Transverse colon (tissue), 4 donors: ENCODE measurements at places on chromosomes 13 and 19. TPM values are rescaled to one million over a fixed set of nuclear protein-coding genes. Genes with fewer than 3 reads are reported as not detected.

DNA sequence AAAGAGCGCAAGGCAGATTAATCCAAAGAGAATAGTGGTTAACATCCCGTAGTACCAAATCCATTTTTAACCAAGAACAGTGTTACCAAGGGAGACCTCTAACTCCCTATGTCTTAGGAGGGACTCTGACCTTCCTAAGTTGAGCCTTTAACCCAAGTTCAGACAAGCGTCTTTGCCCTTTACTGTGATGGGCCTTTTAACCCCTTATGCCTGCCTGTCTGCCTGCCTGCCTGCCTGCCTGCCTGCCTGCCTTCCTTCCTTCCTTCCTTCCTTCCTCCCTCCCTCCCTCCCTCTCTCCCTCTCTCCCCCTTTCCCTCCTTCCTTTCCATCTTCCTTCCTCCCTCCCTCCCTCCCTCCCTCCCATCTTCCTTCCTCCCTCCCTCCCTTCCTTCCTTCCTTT, 32.6 kb downstream of the CEACAM1 start:
- no peak for DNase-seq
- no peaks in the 10 kb centered on the region for H3K27me3 ChIP-seq
- H3K27ac ChIP-seq: no peak overlapping the region
- peaks cover 16% of the 10 kb centered on the region for H3K4me1 ChIP-seq
- H3K4me3 ChIP-seq: no peak overlapping the region

DNA sequence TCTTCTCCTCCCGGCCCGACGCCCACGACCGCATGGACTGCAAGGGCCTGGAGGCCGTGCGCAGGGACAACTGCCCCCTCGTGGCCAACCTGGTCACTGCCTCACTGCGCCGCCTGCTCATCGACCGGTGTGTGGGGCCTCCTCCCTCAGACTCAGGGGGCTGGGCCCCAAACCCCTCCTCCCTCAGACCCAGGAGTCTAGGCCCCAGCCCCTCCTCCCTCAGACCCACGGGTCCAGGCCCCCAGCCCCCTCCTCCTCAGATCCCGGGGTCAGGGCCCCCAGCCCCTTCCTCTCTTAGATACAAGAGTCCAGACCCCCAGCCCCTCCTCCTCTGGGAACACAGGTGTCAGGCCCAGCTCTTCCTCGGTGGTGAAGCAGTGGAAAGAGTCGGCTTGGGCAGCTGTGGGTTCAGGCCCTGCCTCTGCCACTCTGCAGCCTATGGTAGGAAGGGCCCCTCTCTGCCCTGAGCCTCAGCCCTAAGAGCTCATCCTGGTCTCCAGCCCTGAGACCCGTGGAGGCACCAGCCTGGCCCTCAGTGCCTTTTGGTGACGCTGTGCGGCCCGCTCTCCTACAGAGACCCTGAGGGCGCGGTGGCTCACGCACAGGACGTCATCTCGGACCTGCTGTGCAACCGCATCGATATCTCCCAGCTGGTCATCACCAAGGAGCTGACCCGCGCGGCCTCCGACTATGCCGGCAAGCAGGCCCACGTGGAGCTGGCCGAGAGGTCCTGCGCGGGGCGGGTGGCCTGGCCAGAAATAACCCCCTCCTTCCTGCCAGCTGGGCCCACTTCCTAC, 3.7 kb upstream of the SPIB start:
- DNase-seq: peak; percentile 83
- no peaks in the 10 kb centered on the region for H3K36me3 ChIP-seq
- no peak overlapping the region for H3K4me3 ChIP-seq
- H3K27me3 ChIP-seq: peaks cover 34% of the 10 kb centered on the region

DNA sequence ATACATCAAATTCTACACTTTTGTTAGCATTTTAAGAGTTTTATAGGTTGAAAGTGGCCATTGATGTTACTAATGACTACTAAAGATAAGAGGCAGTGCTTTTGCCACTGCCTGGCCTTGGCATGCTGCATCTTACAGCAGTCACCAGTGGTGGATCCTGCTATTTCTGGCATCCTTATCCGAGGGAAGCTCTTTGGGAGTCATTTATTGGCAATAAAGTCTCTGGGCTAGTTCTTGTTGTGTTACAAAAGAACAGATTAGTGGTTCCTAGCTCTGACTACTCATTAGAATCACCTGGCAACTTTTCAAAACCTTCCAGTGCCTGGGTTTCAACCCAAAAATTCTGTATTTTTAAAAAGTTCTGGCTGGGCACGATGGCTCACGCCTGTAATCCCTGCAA, 94.5 kb downstream of the ZMYM2 start:
- no peaks in the 10 kb centered on the region for H3K4me1 ChIP-seq
- H3K36me3 ChIP-seq: no peaks in the 10 kb centered on the region
- H3K4me3 ChIP-seq: no peak overlapping the region
- DNase-seq: no peak

DNA sequence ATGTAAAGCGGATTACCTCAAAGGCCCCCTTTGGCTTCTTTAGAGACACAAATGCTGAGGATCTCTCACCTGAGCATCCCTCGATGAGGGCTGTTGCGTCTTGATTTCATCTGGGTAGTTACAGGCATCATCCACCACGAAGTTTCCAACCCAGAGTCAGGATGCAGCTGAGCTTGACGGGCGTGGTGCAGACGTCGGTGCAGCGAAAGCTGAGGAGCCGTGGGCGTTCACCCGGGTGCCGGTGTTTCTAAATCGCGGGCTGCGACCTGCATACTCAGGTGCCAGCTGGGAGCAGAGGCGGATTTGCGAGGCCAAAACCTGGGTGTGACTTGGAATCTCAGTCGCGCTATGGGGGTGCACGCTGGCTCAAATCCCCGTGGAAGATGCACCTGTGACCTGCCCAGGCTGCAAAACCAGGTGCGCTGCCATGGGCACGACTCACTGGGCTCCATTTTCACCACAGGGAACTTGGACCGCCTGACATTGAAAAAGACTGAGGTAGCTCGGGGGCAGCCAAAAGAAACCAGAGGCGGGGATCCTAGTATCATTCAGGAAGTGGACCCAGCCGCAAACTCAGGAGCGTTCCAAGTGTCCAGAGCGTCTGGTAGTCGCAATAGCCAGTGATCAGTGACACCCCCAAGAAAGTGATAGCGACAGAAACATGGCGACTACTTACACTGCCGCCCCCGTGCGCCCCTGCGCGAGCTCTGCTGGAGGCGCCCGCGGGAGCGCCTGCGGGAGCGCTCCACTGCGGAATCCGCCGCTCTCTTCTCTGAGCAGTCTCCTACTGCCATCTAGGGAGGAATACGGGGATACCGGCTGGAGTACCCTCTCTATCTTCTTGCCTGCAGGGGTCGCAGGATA, 36.4 kb upstream of the IGFL4 start:
- peaks cover 10% of the 10 kb centered on the region for H3K4me1 ChIP-seq
- no peak overlapping the region for H3K27ac ChIP-seq
- DNase-seq: peak; percentile 57
- peaks cover 62% of the 10 kb centered on the region for H3K27me3 ChIP-seq

DNA sequence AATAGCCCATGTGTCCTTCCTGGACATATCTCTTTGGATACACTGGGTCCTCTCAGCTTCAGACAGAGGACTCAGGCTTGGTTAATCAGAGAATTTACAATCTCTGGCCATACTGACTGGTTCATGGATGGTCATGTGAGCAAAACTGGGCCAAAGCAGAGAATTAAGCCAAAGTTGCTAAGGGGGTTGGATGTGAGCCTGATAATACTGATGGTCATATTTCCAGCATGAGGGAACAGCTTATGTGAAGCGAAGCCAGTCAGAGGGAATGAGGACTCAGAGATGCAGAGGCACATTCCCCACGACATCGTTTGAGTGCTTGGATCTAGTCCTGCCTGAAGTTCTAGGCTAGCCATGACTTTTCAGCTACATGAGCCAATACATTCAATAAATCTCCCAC, 22.0 kb upstream of the LRRC4B start:
- H3K27ac ChIP-seq: no peak overlapping the region
- no peak overlapping the region for H3K4me3 ChIP-seq
- no peaks in the 10 kb centered on the region for H3K4me1 ChIP-seq
- H3K27me3 ChIP-seq: no peaks in the 10 kb centered on the region
- DNase-seq: no peak

DNA sequence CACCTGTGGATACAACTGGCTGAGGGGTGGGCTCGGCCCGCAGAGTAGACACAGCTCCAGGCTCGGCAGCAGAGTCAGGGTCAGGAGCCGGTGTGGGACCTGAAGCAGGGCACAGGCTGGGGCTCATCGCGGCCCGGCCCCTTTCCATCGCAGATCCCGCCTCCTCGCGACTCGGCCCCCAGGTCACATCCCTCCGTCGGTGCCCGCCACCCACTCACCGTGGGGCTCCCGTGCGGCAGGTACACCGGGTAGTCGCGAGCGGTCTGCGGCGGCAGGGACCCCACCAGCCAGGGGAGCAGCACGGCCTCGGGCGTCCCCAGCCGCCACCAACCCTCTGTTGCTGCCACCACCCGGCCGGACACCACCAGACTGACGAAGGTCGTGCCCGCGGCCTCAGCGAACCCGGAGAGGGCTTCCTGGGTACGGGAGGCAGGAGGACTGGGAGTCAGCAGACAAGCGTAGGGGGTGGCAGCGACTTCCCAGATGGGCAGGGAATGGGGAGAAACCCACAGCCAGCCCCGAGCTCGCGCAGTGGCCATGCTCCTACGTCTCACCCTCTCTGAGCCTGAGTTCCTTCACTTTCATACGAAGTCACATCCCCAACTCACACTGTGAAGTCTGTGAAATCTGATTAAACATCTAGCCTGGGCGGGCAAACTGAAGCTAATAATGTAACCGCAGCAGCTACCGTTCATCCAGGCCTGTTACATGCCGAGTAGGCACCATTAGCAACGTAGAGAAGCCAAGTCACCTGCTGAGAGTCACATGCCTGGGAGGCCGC, 3.7 kb downstream of the FUZ start:
- peak overlapping the region; percentile 72 for H3K27ac ChIP-seq
- H3K27me3 ChIP-seq: no peaks in the 10 kb centered on the region
- peak overlapping the region; percentile 57 for H3K4me3 ChIP-seq

GRCh38 chr13:108322206-108322824, 52.8 kb downstream of the TNFSF13B start:
- no peaks in the 10 kb centered on the region for H3K36me3 ChIP-seq
- DNase-seq: no peak
- no peak overlapping the region for H3K4me3 ChIP-seq
- H3K27me3 ChIP-seq: no peaks in the 10 kb centered on the region
- peaks cover 8% of the 10 kb centered on the region for H3K4me1 ChIP-seq

DNA sequence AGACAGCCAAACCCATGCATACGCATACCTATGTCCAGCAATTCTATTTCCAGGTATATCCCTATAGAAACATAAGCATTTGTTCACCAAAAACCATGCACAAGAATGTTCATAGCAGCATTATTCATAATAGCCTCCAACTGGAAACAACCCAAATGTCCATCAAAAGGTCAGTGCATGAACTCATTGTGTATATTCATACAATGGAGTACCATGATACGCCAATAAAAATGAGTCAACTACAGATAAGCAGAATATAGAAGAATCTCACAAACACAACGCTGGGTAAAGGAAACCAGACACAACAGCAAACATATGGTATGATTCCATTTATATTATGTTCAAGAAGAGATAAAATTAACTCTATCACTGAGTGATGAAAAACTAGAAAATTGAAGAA, 23.8 kb downstream of the DEDD2 start:
- peak overlapping the region; percentile 83 for H3K27ac ChIP-seq
- peaks cover 6% of the 10 kb centered on the region for H3K4me1 ChIP-seq
- no peaks in the 10 kb centered on the region for H3K36me3 ChIP-seq

GRCh38 chr19:2723345-2723715, 2.2 kb upstream of the DIRAS1 start:
- peaks cover 28% of the 10 kb centered on the region for H3K4me1 ChIP-seq
- peak overlapping the region; percentile 14 for H3K27ac ChIP-seq
- no peak for DNase-seq
- peaks cover 88% of the 10 kb centered on the region for H3K27me3 ChIP-seq
- no peak overlapping the region for H3K4me3 ChIP-seq
- H3K36me3 ChIP-seq: no peaks in the 10 kb centered on the region

DNA sequence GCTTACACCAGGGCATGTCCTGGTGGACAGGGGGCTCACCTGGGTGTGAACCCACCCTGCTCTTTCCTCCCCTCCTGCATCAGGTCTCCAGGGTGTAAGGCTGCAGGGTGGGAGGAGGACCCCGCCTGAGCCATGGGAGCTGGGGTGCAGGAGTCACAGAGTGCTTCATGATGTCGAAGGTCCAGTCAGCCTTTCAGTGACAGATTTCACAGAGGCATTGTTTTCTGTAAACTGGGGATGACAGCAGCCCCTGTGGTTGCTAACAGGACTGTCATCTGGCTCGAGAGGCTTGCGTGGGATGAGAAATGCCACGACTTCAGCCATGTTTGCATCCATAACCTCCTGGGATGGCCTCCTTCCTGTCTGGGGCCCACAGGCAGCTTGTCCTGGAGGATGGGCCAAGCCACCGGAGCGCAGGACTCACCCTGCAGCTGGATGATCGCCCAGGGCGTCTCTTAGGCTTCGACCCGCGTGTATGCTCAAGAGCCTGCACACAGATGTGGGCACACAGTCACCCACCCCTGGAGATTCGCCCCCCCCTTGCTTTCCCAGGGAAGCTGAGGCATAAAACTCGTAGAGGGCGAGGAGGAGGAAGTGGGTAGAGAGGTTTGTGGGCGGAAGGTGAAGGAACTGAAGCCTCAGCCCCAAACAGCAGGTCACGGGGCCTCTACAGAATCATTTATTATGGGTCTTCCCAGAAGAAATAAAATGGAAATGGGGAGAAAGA, 4.9 kb downstream of the NANOS3 start:
- DNase-seq: peak; percentile 63
- peaks cover 44% of the 10 kb centered on the region for H3K4me1 ChIP-seq
- H3K4me3 ChIP-seq: no peak overlapping the region
- H3K36me3 ChIP-seq: no peaks in the 10 kb centered on the region

DNA sequence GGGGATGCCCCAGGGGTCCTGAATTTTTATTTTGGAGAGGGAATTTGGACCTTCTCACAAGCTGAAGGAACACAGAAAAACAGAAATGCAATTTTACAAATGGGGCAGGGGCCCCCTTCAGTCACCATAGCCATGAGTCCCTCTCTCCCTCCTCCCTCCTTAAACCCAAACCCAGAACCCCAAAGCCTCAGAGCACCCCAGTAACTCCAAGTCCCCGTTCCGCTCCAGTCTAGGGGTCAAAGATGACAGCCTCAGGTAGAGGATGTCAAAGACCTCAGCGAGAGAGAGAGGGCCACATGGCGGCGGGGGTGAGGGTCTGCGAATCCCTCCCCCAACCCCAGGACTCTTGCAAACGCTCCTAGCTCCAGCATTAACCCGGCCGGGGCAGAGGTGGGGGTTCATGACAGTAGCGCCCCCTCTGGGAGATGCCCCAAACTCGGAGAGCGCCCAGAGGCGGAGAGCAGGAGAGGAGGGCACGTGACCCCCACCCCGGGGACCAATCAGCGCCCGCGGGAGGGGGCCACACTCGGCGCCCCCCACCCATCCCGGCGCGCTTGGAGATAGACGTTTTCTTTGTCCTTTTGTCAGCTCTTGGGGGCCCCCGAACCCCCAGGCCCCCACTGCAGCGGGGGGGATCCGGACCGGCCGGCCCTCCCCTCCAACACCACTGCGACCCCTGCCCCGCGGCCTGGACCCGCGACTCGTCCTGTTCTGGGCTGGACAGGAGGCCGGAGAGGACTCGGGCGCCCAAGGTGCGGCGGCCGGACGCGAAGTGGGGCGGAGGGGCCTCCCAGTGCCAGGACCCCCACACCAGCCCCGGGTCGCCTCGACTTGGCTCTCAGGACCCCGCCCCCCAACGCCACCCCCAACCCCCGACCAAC, 20.8 kb upstream of the SEMA6B start:
- peaks cover 17% of the 10 kb centered on the region for H3K4me1 ChIP-seq
- no peak for DNase-seq
- peaks cover 99% of the 10 kb centered on the region for H3K27me3 ChIP-seq

Gene ZNF492
- total RNA-seq: not detected

Gene FBXO46
- 40.8 TPM for total RNA-seq

Gene MEF2B
- total RNA-seq: 0.95 TPM

Gene CELF5
- total RNA-seq: 0.48 TPM

Gene IL11
- not detected for total RNA-seq
